Small intestine (tissue), 16 donors: ENCODE measurements at places on chromosomes 2 and 18. TPM values are rescaled to one million over a fixed set of nuclear protein-coding genes. Genes with fewer than 3 reads are reported as not detected.

Gene RESP18
- not detected for polyA plus RNA-seq

Gene TBR1
- polyA plus RNA-seq = 0.03 TPM

Gene MARCHF4
- 0.27 TPM for polyA plus RNA-seq

Gene CDH20
- polyA plus RNA-seq = not detected

Gene TMEFF2
- 2.0 TPM for polyA plus RNA-seq

Gene RFTN2
- polyA plus RNA-seq = 1.1 TPM

Gene VWC2L
- not detected for polyA plus RNA-seq

Gene SULT1C2
- polyA plus RNA-seq = 4.9 TPM

Gene FAM228A
- 0.34 TPM for polyA plus RNA-seq

Gene RTN4
- 163 TPM for polyA plus RNA-seq

Gene SH3BP4
- 5.1 TPM for polyA plus RNA-seq

Gene RPIA
- polyA plus RNA-seq = 16.2 TPM

Gene KLHL14
- not detected for polyA plus RNA-seq

Gene SCYGR1
- polyA plus RNA-seq = not detected

Gene ACVR1C
- polyA plus RNA-seq = 1.2 TPM

Gene FAM237A
- polyA plus RNA-seq = not detected

Gene TWSG1
- 10.2 TPM for polyA plus RNA-seq

Gene ACMSD
- not detected for polyA plus RNA-seq

- no peak for DNase-seq
Measured at GRCh38 chr18:35605686-35606417, 24.3 kb downstream of the GALNT1 start.

DNA sequence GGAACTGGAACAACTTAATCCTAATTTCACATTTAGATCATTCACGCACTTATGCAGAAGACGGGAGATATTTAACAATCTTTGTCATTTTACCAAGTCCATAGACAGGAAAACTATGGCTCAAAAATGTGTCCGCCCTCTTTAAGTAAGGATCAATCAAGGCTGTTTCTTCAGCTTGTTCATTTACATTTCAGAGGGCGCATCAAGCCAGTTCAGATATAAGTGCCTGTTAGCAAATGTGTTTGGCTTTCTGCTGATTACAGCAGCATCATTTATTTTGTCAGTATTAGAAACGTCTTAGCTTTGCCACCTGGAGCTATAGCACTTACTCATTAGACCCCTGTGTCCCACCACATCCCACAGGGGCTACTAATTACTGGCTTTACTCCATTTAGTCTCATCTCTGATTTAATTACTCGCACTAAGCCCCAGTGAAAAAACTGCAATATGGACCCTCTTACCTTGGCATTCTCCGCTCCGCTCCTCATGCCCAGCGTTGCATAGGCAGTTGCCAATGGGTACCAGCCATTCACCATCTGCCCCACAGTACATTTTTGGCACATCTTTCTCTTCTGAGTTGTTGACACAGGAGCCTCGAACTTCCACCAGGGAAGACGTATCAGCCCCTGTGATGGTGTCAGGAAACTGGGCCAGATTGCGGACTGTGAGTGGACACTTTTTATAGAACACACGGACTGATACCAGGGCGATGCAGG is 8.7 kb downstream of the EPHA4 start:
- no peak for DNase-seq

- no peak for DNase-seq
Measured at GRCh38 chr2:142734770-142735169, 142.7 kb upstream of the KYNU start.

- no peak for DNase-seq
Measured at GRCh38 chr2:11026286-11026921, 114.7 kb downstream of the KCNF1 start.

GRCh38 chr2:65278531-65278981 is 50.9 kb downstream of the ACTR2 start:
- no peak for DNase-seq

- DNase-seq = no peak
Measured at GRCh38 chr18:34038086-34038485, 186.6 kb downstream of the NOL4 start.

GRCh38 chr2:136210455-136210805 is 92.5 kb upstream of the CXCR4 start:
- DNase-seq = no peak

DNA sequence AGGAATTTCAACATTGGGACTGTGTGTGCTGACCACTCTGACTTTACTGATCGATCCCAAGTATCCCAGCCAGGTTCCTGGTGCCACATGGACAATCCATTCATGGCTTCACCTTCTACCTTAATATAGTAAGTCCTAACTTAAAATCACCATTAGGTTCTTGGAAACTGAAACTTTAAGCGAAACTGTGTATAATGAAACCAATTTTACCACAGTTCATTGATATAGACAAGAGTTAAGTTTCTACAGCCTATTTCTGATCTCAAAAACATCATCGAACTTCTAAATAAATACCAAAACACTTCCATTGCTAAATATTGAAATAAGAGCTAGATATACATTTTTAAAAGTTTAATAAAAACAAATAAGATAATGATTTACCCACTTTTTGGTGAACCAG is 4.4 kb upstream of the EXOC6B start:
- no peak for DNase-seq

GRCh38 chr2:181306785-181307184 is 150.4 kb upstream of the ITGA4 start:
- no peak for DNase-seq

DNA sequence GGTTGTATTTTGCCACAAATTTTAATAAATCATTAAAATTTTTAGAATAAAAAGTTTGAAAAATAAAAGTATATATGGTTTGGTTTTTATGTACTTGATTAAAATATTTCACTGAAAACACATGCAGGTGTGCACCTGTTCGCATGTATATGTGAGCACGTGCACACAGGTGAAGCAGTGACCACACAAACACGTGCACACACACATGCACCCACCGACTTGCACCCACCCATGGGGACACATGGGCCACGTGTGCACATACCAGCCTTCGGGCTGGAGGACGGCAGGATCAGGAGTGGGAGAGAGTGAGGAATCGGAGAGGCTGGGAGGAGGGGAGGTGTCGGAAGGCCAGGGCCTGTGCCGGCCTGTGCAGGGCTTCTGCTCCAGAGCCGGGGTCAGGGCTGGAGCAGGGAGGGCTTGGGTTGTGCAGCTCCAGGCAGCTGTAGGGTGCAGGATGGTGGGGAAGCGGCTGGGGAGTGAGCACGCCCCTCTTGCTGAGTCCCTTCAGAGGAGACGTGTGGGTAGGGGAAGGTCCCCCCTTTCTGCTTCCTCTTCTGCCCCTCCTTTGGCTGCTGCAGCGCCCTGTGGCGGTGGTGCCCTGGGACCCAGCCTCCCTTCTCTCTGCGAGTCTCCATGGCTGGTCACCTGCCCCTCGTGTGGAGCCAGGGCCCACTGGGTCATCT is 106.9 kb upstream of the HDAC4 start:
- DNase-seq = no peak

DNA sequence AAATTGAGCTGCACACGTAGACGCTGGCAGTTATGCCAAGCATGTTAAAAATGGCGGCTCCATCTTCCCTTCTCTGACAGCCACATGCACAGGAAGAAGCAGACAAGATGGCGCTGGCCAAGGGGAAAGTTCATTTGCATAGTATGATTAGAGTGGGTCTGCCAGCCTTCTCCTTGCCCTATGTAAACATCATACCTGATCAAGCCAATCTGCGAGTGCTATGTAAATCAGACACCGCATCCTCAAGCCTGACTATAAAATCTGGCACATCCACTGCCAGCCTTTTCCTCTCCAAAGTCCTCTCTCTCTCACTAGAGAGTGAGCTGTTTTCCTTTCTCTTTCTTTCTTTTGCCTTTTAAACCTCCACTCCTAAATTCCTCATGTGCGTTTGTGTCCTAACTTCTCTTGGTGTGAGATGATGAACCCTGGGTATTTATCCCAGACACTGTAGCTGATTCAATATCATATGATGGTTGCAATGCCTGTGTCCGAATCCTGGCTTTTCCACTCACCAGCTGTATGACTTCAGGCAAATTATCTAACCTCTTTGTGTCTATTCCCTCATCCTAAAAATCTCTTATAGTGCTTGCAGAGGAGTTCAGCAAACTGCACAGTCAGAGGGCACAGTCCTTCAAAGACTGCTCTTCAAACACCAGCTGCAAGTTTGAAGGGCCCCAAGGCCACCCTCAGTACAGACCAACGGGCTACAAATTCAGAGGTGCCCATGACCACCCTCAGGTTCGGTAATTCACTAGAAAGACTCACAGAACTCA is 39.3 kb upstream of the ITSN2 start:
- DNase-seq = peak; percentile 9

- DNase-seq = no peak
Measured at GRCh38 chr18:9285604-9286003, 49.0 kb upstream of the TWSG1 start.

DNA sequence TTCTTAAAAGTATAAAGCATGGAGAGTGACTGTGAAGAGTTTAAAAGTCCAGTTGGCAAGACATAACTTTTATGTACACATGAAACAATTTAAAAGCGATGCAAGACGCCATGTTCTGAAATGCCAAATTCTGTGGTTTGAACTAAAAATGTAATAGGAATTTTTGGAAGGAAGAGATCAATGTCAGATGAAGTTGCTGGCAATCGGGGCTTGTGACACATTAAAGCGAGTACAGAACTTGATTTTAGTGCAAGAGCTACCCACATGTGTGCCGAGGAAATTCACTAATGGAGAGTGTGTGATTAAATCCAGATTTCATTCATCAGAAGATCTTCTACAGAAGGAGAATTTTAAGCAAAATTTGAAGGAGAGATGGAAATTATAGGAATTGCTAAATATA is 220.2 kb upstream of the CCDC68 start:
- no peak for DNase-seq

DNA sequence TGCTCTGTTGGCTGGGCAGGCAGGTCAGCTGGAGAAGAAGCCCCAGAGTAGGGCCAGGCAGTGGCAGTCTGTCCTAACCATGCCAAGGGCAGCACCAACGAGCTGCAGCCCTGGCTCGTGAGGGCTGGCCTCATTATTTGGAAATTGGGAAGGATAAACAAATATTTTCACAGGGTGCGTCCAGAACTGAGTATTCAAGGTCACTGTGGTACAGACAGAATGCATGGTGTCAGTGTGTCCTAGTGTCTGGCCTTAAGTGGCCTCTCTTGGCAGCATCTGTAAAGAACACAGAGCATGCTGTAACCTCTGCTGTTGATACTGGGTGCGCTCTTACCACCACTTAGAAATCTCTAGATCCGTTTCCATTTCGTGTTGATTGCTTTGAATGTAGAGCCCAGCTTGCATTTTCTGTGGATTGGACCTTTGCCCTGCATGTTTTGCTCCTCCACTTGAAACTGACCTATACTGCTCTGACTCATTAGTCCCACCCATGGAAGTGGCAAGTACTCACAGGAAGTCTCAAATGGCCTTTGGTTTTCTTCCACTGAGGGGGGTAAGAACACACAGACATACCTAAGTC is 88.2 kb downstream of the GREB1L start:
- DNase-seq = peak; percentile 93

DNA sequence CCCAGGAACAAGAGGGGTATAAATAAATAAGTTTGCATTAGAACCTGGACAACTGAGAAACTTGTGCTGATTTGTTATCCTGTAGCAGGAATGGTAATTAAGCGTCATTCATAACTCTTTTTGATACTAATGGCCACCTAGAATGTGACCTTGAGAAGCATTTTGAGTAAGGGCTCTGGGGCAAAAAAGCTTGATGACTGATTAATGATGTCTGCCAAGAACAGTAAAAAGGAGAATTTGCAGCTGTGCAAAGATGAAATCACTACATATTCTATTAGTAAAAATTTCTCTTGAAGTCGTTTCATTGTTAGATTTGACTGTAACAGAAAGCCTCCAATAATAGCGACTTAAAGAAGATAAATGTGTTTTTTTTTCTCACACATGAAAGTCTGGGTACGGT is 157.7 kb downstream of the PRKCE start:
- DNase-seq = no peak

- no peak for DNase-seq
Measured at GRCh38 chr2:200810998-200811332, 745 bp upstream of the BZW1 start.

DNA sequence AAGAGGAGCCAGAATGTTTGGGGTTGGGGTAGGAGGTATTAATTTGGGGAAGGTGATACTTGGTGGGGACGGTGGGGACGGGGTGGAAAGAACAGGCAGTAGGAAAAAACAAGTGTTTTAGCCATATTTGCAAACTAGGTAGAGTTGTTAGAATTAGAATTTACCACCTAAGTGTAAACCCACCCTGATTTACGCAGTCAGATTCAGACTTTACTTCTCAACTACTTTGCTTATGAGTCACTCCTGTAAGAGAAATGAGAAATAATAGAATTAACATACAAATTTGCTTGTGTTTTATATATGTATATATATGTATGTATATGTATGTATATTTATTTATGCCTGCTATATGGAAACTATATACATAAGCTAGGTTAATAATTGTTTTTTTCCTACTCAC is 1168.2 kb upstream of the ZEB2 start:
- DNase-seq = no peak

DNA sequence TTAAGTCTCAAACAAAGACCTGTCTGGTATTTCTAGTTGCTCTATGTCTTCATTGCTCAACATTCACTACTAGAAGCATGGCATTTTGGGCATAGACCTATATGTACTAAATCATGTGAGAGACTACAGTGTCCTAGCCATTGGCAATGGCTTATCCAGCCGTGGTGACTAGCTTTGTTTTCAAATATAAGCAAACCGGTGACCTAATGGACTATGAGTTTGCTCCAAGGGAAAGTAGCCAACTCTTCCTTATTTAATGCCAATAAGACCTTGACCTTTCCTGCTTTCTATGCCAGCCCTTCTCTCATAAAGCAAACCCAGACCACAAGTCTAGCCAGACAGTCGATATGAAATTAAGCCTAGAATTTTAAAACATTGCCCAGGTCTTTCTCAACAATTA is 113.7 kb upstream of the CREB1 start:
- no peak for DNase-seq

GRCh38 chr2:168350380-168350779 is 103.0 kb upstream of the STK39 start:
- peak; percentile 51 for DNase-seq

DNA sequence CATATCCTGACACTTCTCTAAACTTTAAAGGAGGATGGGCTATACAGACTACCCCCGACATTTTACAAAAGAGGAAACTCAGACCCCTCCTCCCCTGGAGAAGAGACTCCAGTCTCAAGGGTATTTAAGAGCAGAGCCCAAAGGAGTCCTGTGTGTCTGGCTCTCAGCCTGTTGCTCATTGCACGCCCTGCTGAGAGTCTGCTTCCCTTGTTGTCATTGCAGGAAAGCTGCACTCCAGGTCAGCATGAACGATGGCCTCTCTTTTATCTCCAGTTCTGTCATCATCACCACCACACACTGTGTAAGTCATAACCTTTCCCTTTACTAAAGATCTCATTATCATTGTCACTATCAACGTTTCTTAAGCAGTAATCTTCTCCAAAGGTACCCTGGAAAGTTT is 111.4 kb downstream of the ANTXR1 start:
- DNase-seq = no peak
